NCI-H1105 treated with DMSO at 0.1 percent for 48 hours (cell line): ENCODE measurements at places on chromosomes 6 and 20.

DNA sequence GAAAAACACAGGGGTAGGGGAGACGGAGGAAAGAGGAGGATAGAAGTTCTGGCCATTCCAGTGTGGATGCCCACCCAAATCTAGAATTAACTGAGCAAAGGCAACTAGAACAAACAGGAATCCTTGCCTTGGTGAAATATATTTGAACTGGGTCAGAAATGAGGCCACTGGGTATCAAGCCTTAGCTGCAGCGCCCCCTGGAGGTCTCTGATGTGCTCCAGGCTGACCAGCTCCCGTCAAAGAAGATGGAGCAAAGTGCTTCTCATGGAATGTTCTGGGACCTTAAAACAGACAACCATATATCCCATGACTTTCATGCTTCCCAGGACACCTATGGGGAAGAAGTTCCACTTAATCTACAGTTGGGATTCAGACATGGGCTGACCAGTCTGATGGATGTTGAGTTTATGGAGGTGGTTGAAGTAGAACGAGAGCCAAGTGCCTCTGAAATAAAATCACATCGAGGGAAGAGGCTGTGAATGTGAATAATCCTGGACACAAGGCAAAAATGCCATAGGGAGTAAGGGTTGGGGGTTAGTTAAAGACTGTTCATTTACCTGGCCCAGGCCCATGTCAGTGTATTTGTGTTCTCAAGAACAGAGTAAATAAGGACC, 50.4 kb downstream of the HLA-DPB1 start:
- no peak for DNase-seq

DNA sequence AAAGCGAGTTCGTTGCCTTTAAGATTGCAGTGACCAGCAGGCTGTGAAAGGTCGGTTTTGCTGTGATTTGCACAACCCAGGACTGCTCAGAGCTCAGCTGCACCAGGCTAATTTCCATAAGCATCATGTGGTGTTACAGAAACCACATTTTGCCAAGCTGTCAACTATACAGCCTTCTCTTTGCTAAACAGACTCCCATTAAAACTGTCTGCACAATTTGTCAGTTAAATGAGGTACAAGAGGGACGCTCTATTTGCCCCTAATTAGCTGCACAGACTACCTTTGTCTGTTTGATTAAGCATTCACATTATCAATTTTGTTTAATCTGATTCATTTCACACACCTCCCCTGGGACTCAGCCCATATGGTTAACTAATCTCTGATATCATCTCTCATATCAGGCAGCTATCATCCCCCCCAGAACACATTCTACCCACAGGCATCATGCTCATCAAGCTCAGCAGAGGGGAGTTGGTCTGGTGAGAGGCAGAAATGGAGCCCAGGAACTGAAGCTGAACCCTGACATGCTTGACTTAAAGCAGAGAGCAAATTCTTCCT, 62.1 kb downstream of the OLIG3 start:
- no peak for DNase-seq

DNA sequence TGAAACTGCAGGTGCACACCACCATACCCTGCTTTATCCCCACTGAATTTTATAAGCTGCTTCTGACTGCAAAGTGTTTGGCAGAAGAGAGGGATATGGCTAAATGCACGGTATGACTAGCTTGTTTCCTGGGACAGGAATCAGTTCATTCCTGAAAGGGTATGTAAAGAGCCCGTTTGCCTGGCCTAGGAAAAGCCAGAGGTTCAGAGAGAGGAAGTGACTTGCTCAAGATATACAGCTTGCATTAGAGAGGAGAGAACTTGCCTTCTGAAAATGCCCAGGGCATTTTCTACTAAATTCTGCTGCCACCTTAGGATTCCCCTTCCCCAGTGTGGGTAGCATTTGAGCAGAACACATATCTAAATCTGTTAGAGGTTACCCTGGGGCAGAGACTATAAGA, 683 bp upstream of the GCNT2 start:
- no peak for DNase-seq

DNA sequence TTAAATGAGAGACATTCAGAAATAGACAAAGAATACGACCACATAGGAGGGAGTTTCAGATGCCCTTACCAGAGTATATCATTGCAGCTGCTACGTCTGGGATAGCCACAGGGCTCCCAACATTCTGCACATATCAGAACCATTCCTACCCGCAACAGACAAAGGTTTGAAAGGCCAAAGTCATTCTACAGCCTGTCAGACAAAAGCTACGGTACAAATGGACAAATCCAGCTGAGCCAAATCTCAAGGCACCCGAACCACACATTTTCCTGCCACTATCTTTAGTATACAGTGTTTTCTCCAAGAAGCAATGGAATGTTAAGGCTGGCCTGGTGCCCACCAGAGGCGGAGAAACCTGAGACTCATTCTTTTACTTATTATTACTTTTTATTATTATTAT, 30.5 kb upstream of the LYRM2 start:
- DNase-seq: no peak

- DNase-seq: no peak
These were observed 23.2 kb upstream of the FAM50B start for GRCh38 chr6:3825851-3826581.

- no peak for DNase-seq
These were observed 507.9 kb downstream of the EYS start for GRCh38 chr6:65199121-65199520.

- DNase-seq: no peak
These were observed 3.5 kb downstream of the FOXO3 start for GRCh38 chr6:108564178-108564577.

DNA sequence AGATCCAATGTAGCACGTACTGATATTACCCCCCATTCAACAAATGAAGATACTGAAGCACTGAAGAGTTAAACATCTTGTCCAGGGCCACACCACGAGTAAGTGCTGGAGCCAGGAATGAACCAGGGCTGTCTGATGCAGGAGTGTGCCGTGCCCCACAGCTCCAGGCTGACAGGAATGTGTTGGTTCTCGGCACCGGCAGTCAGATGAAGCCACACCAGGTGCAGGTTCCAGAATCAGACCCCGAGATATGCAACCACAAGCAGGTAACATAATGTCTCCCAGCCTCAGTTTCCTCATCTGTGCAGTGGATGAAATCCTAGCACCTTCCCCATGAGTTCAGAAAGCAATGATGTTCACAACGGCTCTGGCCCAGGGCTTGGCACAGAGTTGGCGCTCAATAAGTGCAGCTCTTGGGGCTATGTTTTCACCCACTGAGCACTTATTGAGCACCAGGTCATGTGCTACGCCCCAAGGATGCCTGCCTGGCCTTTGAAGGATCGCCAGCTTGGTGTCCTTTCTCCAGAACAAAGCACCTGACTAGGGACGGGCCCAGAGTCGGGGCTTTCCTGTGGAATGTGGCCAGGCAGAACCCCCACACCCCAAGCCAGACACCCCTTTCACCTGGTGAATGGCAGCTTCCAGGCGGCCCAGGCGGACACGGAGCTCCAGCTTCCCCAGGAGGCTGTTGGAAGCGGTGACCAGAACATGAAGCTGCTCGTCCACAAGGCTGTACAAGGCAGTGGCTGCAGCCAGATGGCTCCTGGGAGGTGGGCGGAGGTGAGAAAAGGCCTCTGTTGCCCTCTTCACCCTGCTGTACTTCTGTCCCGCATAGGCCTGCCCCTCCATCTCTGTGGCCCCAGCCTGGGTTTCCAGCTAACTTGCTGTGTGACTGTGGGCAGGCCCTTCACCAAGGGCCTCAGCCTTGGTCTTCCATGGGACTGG, 41.3 kb downstream of the KIAA1755 start:
- no peak for DNase-seq

GRCh38 chr6:53424300-53424699, 75.5 kb upstream of the ELOVL5 start:
- no peak for DNase-seq

DNA sequence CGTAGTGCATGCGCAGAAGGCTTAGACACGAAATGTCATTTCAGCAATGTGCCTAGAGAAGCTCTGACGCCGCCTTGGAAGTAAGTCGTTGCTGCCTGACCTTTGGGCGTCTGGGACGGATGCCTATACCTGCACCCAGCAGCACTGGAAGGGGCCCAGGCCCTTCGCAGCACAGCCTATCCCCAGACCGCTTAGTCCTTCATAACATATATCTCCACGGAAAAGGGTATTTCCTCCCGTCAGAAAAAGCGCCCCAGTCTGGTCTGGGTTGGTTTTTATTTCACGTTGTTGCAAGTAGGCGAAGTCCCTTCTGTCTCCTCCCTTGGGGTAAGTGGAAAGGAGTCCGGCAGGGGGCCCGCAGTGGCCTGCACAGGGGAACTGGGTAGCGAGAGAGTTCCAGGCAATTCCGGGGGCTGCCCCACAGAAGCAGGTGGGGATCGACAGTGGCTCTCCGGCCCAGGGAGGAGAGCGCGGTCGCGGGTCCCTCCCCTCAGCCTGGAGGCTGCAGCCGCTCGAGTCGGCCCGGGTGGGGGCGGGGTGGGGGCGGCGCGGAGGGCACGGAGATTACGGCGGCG, 559 bp upstream of the EYA4 start:
- no peak for DNase-seq

- no peak for DNase-seq
These were observed 16.0 kb upstream of the FBXO30 start for GRCh38 chr6:145830612-145831011.

GRCh38 chr6:161631676-161632194, 357.9 kb upstream of the AGPAT4 start:
- no peak for DNase-seq

GRCh38 chr6:56477241-56477640, 165.4 kb downstream of the DST start:
- DNase-seq: no peak

DNA sequence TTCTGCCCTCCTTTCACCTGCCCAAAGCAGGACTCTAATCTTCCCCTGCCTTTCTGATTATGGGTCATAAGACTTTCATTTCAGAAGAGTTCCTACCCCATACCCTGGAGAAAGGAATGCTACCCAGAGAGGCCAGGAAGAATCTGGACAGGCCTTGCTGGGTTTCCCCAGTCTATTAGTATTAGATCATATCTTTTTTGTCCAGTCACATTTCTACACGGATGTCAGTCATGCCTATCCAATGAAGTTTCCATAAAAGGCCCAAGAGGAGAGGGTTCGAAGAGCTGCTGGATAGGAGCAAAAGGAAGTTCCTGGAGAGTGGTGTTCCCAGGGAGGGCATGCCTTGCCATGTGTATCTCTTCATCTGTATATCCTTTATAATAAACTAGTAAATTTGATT, 3.2 kb downstream of the POLH start:
- DNase-seq: no peak

- DNase-seq: no peak
These were observed 436.8 kb upstream of the AGPAT4 start for GRCh38 chr6:161710698-161711097.

DNA sequence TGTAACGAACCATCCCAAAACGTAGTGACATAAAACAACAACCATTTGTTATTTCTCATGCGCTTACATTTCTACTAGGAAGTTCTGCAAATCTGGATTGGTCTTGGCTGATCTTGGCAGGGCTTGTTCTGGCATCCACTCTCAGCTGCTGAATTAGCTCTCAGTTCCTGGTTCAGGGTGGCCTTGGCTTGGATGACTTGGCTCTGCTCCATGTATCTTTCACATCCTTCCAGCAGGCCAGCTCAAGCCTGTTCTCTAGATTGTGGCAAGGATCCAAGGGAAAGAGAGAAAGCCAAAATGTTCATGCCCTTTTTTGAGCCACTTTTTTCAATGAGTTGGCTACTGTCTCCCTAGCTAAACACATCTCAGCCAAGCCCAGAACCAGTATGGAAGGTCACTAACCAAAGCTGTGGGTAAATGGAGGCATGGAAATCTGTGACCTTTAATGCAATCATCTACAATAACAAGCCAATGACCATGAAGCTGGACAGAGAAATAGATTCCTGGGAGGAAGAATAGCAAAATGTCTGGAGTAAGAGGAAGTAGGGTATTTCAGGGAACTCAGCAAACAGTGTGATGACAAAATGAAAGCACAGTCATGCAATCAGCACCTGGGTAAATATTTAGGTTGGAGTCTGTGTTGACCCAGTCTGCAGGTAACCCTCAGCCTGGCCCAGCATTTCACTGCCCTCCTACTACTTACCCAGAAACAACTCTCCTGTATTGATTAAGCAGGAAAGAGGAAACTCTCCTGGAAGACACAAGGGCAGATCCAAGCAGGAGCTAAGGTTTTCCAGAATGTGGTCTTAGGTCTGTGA, 32.7 kb upstream of the SNAP25 start:
- peak; percentile 95 for DNase-seq

DNA sequence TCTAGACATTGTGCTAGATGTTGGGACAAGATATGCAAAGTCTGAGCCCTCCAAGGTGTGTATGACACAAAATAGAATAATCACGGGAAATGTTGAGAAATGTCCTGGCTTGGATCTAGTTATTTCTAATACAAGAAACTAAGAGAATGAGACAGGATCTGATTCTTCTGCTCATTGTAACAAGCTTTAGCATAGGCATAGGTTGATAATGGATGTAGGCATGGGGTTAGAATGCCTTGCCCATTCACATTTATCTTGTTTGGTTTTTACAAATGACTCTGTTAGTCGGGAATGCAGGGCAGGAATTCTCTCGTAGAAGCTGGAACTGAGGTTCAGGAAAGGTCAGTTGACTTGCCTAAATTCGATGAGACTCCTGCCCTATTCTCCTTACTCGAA, 1.5 kb upstream of the SLC26A8 start:
- no peak for DNase-seq
